ENCODE measurements at places on chromosomes 16 and 17. TPM values are rescaled to one million over a fixed set of nuclear protein-coding genes. Genes with fewer than 3 reads are reported as not detected.

The MMP2 gene
- total RNA-seq: not detected

- DNase-seq: peak; percentile 47
Measured at GRCh38 chr17:32445074-32445415, 735 bp downstream of the PSMD11 start.

DNA sequence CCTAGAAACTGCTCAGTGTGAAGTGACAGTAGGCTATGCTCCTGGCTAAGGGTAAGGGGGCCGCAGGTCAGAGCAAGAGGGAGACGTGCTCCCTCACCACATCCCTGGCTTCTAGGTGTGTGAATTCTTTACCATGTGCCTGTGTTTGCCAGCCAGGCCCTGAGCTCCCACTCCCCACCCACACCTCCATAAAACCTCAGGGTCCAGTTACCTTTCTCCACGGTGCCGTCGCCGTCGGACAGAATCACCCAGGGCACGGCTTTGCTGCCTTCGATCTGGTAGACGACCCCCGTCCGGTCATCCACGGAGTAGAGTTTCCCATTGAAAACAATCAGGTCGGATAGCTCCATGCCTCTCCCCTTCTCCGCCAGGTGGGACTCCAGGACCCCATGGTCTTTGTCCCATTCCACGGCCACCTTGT is 12.8 kb downstream of the CANT1 start:
- DNase-seq: no peak

- no peak for DNase-seq
Measured at GRCh38 chr17:80110927-80111701, 9.7 kb downstream of the GAA start.

GRCh38 chr17:73820686-73821448 is 176.6 kb upstream of the SDK2 start:
- no peak for DNase-seq

DNA sequence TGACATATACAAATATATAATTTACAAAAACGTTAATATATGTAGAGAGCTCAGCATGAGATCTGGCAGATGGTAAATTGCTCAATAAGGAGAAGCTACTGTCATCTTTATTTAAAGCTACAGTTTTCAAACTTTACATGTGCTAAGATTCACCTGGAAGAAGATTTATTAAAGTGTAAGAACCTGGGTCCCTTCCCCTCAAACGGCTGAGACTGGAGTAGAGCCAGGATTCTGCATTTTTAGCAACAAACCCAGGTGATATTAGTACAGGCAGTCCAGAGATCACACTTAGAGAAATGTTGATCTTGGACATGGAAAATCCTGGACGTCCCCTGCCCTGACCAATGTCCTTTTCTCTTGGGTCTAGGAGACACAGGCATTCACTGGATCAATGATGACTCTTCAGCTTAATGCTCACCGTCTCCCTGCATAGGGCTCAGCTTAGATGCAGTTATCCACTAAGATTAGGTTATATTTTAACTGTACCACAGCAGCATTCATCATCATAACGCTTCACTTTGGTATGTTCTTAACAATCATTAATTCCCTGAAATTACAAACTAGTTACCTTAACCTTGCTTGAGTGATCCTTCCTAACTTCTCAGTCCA is 20.4 kb downstream of the CDR2 start:
- DNase-seq: no peak

DNA sequence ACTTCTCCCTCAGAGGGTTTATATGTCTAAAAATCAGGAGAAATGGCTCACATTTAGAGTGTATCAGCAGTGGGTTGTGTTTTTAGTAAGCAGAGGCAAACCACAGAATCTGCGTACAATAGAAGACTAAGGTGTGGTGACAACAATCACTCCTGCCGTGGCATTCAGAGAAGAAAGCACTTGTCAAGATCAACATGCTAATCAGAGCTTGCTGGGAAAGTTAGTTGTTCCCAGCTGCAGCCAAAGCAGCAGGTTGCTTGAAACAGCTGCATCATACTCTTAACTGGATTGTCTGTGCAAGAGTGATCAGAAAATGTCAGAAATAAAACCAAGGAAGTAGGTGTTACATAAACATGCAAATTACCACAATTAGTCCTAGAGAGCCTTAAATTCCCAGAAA is 616.4 kb downstream of the CDH8 start:
- no peak for DNase-seq

DNA sequence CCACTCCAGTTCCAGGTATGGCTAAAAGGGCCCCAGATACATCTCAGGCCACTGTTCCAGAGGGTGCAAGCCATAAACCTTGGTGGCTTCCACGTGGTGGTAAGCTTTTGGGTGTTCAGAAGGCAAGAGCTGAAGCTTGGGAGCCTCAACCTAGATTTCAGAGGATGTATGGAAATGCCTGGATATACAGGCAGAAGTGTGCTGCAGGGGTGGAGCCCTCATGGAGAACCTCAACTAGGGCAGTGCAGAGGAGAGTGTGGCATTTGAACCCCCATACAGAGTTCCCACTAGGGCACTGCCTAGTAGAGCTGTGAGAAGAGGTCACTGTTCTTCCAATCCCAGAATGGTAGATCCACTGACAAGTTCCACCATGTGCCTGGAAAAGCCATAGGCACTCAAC is 267.3 kb downstream of the SLC39A11 start:
- no peak for DNase-seq

DNA sequence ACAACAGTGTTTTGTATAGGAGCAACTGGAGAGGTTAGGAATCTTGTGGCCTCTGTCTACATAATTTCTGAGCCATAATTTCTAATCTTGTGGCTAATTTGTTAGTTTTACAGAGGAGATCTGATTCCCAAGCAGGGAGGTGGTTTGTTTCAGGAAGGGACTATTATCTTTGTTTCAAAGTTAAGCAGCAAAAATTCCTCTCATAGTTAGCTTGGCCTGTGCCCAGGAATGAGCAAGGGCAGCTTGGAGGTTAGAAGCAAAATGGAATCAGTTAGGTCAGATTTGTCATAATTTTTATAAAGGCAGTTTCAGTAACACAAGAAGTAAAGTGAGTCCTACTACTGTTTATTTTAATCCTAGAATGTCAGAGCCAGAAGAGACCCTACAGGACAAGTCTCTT is 2.0 kb upstream of the RDM1 start:
- DNase-seq: no peak

DNA sequence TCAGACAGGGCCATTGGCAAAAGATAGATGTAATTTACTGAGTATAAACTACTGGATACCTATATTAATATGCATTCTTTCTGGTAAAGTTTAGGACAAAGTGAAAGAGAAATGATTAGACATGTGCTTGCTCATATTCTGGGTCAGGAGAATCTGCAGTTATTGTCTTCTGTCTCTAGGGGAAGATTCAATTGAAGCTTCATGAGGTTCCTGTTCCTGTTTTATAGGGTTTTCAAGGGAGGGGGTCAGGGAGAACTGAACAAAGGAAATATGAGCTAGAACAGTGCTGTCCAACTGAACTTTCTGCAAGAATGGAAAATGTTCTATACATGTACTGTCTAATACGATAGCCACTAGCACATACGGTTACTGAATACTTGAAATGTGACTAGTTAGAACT is 59.3 kb upstream of the CORO6 start:
- DNase-seq: no peak

- no peak for DNase-seq
Measured at GRCh38 chr16:24971718-24972117, 43.5 kb downstream of the ARHGAP17 start.

The CCT6B gene
- total RNA-seq: 0.33 TPM

The RNF135 gene
- 10.7 TPM for total RNA-seq

- no peak for DNase-seq
Measured at GRCh38 chr16:10763456-10763855, 19.8 kb downstream of the NUBP1 start.

The CCDC200 gene
- not detected for total RNA-seq

- DNase-seq: no peak
Measured at GRCh38 chr16:71368958-71369357, 10.4 kb downstream of the CALB2 start.

GRCh38 chr16:10740000-10740844 is 3.4 kb upstream of the NUBP1 start:
- DNase-seq: no peak

- DNase-seq: no peak
Measured at GRCh38 chr16:31246296-31246695, 13.5 kb upstream of the ITGAM start.

The KCNG4 gene
- total RNA-seq: not detected

The PRSS53 gene
- 5.8 TPM for total RNA-seq

The CDRT4 gene
- 8.9 TPM for total RNA-seq

All from PC-3 (cell line).